ENCODE measurements at places on chromosomes 11 and 22. TPM values are rescaled to one million over a fixed set of nuclear protein-coding genes. Genes with fewer than 3 reads are reported as not detected.

The MS4A12 gene
- not detected for total RNA-seq

The GGT5 gene
- 8.9 TPM for total RNA-seq

The LRP4 gene
- 1.1 TPM for total RNA-seq

The HBB gene
- total RNA-seq, result not detected

The OR5P2 gene
- total RNA-seq, result not detected

The RAG2 gene
- not detected for total RNA-seq

The TRIM22 gene
- total RNA-seq, result 30.5 TPM

The TTC38 gene
- 29.7 TPM for total RNA-seq

The TNNT3 gene
- not detected for total RNA-seq

The CSNK1E gene
- total RNA-seq, result 85.9 TPM

The IFITM10 gene
- total RNA-seq, result 0.52 TPM

The PATE4 gene
- not detected for total RNA-seq

The APOA4 gene
- total RNA-seq, result not detected

The CABP4 gene
- 2.0 TPM for total RNA-seq

The SH3BP1 gene
- total RNA-seq, result 0.54 TPM

The NLRP14 gene
- not detected for total RNA-seq

The ZNF215 gene
- total RNA-seq, result 0.33 TPM

The CRYBA4 gene
- total RNA-seq, result not detected

The TMEM191B gene
- total RNA-seq, result 0.43 TPM

The VSIG10L2 gene
- 0.09 TPM for total RNA-seq

The IGLL1 gene
- not detected for total RNA-seq

The MS4A8 gene
- total RNA-seq, result not detected

The IGF2 gene
- total RNA-seq, result 0.60 TPM

The SLC5A1 gene
- 0.33 TPM for total RNA-seq

Measured in dermis lymphatic vessel endothelial cell (primary cell).